ENCODE measurements at places on chromosomes 3 and 15. TPM values are rescaled to one million over a fixed set of nuclear protein-coding genes. Genes with fewer than 3 reads are reported as not detected.
A peak's percentile ranks its signal among the peaks of the same experiment; 100 is the strongest.

DNA sequence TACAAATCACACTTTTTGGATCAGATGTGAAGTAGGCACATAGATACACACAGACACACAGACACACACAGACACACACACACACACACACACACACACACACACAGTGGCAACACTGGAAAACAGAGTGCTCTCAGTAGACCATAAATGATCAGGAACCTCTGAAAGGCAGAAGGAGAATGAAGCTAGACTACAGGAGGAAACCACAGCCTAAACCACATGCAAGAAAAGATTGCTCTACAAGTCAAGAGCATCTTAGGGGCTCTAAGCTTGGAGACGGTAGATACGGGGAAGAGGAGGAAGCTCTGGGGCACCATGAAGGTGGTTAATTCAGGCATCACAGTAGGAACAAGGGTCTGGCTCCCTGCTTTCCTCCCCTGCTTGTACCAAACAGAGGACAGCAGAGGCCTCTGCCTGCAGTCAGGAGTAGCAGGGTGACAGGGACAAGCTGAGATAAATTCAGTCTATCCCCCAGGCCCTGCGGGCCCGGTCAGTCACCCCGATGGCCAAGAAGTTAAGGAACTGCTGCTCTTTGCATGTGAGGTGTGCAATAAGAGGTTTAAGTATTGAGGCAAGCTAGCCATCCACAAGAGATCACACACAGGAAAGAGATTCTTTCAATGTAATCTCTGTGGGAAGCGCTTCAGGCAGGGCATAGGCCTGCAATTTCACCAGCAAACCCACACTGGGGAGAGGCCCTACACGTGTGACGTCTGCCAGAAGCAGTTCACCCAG is 23.5 kb upstream of the ARPIN start:
- H3K27ac ChIP-seq, result no peak overlapping the region
- no peaks in the 10 kb centered on the region for H3K27me3 ChIP-seq
- no peak for DNase-seq
- no peaks in the 10 kb centered on the region for H3K4me1 ChIP-seq
- H3K36me3 ChIP-seq, result no peaks in the 10 kb centered on the region

DNA sequence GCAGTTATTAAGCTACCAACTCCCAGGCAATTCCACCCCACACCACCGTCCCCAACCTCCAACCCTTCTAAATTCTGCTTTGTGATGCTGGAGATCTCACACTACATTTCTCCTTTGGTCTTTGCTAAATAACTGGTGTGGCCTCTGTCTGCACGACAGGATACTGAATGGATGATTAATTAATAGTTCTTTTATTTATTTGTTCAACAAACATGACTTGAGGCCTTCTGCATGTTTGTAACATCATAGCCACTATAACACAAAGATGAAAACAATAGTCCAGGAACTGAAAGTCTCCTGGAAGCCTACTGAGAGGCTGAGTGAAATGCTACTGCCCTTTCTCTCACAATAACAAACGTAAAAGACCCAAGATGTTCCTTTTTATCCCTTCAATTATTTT is 609.5 kb upstream of the UBE2E2 start:
- DNase-seq, result no peak
- H3K36me3 ChIP-seq, result no peaks in the 10 kb centered on the region
- H3K4me1 ChIP-seq, result no peaks in the 10 kb centered on the region

DAG1 gene
- total RNA-seq, result 81.7 TPM

DYNC1LI1 gene
- 21.6 TPM for total RNA-seq

SEMA7A gene
- 1.8 TPM for total RNA-seq

EFHB gene
- 1.7 TPM for total RNA-seq

DNA sequence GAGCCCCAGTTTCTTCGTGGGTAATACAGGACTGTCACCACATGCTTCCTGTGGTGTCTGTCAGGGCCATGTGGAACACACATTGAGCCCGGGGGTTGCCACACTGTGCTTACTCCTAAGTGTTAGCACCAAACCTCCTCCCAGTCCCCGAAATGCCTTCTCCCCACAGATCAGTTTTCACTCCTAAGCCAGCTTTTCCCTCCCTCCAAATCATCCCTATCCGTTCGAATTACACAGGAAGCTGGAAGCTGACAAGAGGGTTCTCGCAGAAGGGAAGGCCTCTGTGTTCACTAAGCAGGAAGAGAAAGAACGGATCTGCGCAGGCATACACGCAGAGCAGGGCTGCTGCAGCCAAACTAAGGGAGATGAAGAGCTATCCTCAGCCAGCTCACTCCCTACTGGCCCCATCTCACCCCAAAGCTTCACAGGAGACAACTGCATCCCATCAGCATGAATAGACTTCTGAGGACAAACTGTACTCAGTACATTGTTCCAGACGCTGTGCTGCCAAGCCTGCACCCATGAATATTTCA is 32.3 kb downstream of the XXYLT1 start:
- DNase-seq, result peak; percentile 22
- H3K4me1 ChIP-seq, result no peaks in the 10 kb centered on the region

NR2F2 gene
- 25.7 TPM for total RNA-seq

GMPS gene
- 40.9 TPM for total RNA-seq

- peak overlapping the region; percentile 78 for H3K27ac ChIP-seq
- DNase-seq, result no peak
- peak overlapping the region; percentile 65 for H3K4me3 ChIP-seq
- H3K27me3 ChIP-seq, result no peaks in the 10 kb centered on the region
- H3K4me1 ChIP-seq, result no peaks in the 10 kb centered on the region
- H3K36me3 ChIP-seq, result no peaks in the 10 kb centered on the region
Observed at GRCh38 chr3:143001034-143001368, 369 bp upstream of the U2SURP start.

- peak overlapping the region; percentile 15 for H3K27ac ChIP-seq
- no peaks in the 10 kb centered on the region for H3K4me1 ChIP-seq
- no peak overlapping the region for H3K4me3 ChIP-seq
- DNase-seq, result peak; percentile 40
- H3K36me3 ChIP-seq, result no peaks in the 10 kb centered on the region
Observed at GRCh38 chr3:64209866-64210621, 15.2 kb downstream of the PRICKLE2 start.

CIDEC gene
- total RNA-seq, result 8.9 TPM

IRAK2 gene
- 2.6 TPM for total RNA-seq

SELENOT gene
- total RNA-seq, result 114 TPM

DNA sequence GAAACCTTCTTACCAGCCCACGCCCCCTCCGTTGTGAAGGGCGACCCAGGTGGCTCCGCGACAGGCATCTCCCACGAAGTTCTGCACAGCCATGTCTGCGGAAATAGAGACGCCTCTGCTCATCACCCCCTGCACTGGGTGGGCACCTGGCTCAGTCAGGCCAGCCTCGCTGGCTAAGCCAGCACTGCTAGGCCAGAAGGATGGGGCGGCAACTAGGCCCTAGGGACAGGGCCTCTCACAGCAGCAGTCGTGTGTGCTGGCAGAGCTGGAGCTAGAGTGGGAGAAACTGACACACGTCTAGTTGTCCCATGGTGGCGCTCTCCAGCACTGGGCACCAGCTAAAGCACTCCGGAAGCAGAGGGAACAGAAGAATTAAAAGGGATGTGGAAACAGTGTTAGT is 12.5 kb upstream of the ZXDC start:
- H3K27me3 ChIP-seq, result no peaks in the 10 kb centered on the region
- DNase-seq, result no peak
- no peaks in the 10 kb centered on the region for H3K36me3 ChIP-seq
- H3K4me1 ChIP-seq, result no peaks in the 10 kb centered on the region
- no peak overlapping the region for H3K4me3 ChIP-seq
- no peak overlapping the region for H3K27ac ChIP-seq

DNA sequence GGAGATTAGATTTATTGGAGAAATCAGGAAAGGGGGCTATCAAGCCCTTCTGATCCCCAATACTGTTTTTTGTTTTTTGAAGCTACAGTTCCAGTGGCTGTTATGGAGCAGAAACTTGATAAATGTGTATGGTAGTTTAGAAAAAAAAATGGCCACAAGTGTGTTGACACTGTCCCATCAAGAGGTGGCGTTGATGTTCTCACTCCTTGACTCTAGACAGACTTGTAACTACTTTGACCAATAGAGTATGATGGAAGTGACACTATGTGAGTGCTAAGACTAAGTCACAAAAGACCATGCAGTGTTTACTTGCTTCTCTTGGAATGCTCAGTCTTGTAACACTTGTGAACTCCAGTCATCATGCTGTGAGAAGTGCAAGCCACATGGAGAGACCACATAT is 356.7 kb downstream of the PDCD6IP start:
- H3K4me3 ChIP-seq, result no peak overlapping the region
- no peaks in the 10 kb centered on the region for H3K4me1 ChIP-seq
- no peaks in the 10 kb centered on the region for H3K27me3 ChIP-seq
- H3K27ac ChIP-seq, result no peak overlapping the region
- H3K36me3 ChIP-seq, result no peaks in the 10 kb centered on the region
- no peak for DNase-seq

DNA sequence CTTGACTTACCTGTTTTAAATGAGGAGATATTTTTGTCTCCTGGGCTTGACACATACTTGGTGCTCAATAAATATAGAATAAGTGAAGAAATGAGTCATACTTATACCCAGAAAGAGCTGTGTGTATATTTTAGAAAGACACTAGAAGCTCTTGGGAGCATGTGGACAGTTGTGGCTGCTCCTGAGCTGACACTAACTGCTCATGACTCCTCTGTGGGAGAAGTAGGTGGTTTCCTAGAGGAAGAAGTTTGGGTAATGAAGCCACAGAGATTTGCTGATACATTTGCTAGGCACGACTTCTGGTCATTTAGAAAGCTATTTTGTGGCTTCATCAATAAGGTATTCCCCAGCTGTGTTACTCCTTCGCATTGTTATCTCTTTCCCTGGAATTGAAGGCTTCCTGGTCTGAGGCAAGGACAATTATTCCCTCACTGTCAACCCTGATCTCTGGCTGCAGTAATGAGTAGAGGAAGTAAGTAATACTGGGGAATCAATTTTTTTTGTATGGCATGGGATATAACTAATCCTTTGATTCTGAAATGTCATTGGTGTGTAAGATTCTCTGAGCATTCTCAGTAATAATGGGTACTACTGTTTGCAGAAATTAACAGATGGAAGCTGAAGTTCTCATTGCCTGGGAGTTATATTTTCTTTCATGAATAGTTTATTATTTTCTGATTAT is 79.6 kb upstream of the DCBLD2 start:
- DNase-seq, result no peak
- H3K27me3 ChIP-seq, result no peaks in the 10 kb centered on the region
- H3K36me3 ChIP-seq, result no peaks in the 10 kb centered on the region
- H3K4me1 ChIP-seq, result no peaks in the 10 kb centered on the region
- no peak overlapping the region for H3K4me3 ChIP-seq

DNA sequence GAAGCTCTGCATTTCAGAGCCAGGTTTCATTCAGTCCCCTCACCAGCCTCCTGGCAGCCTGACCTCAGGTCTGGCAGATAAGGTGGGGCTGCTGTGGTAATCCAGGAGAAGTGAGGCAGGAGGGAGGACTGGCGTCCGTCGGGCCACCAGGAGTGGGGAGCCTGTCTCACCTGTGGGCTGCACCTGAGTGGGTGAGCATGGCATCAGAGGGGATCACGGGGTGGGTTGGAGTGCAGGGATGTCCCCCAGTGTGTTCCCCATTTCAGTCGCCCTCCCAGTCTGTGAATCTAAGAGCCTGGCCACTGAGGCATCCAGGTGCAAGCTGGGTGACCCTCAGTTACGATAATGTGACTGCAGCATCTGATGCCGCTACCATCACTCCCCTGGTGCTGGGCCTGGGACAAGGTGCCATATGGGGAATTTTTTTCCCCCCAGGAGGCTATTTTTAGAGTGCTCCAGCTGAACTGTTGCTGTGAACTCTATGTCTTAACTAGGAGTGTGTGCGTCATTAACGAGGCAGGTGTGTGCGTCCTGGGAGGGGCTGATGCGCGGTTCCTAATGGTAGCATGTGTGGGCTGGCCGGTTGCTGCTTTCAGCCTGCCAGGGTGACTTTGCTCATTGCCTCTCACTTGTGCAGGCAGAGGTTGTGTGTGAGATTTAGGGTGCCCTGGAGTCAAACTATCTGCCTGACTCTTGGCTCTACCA is 165.2 kb downstream of the SLCO3A1 start:
- H3K4me1 ChIP-seq, result no peaks in the 10 kb centered on the region
- no peak overlapping the region for H3K4me3 ChIP-seq
- DNase-seq, result no peak
- no peaks in the 10 kb centered on the region for H3K36me3 ChIP-seq

- H3K4me1 ChIP-seq, result no peaks in the 10 kb centered on the region
- no peaks in the 10 kb centered on the region for H3K36me3 ChIP-seq
- no peak overlapping the region for H3K4me3 ChIP-seq
- H3K27ac ChIP-seq, result no peak overlapping the region
- no peaks in the 10 kb centered on the region for H3K27me3 ChIP-seq
Observed at GRCh38 chr3:139558351-139559266, 19.1 kb upstream of the RBP1 start.

NOX5 gene
- 0.05 TPM for total RNA-seq

GRCh38 chr3:102887431-102887830 is 452.6 kb downstream of the ZPLD1 start:
- DNase-seq, result no peak
- no peaks in the 10 kb centered on the region for H3K36me3 ChIP-seq
- H3K27me3 ChIP-seq, result no peaks in the 10 kb centered on the region

CPNE4 gene
- not detected for total RNA-seq

DNA sequence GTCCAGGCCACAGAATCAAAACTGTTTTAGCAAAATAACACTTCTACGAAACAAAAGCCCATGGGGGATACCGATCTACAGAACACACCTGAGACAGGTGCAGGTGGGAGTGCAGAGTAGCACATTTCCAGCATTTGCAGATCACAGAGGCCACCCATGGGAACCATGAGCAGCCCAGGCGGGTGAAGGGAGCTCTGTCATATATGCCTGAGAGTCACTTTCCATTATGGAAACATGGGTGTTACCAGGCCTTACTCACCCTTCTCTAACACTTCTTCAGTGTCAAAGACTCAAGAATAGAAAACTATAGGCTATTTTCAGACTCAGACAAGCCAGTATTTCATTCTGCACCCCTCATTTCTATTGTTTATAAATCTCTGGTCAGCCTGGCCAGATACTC is 3.5 kb downstream of the PLA1A start:
- no peak overlapping the region for H3K27ac ChIP-seq
- no peaks in the 10 kb centered on the region for H3K36me3 ChIP-seq
- H3K4me3 ChIP-seq, result no peak overlapping the region
- no peaks in the 10 kb centered on the region for H3K27me3 ChIP-seq
- H3K4me1 ChIP-seq, result no peaks in the 10 kb centered on the region
- no peak for DNase-seq

SLC28A2 gene
- 21.6 TPM for total RNA-seq

CHRD gene
- 2.0 TPM for total RNA-seq

- no peak overlapping the region for H3K4me3 ChIP-seq
- no peaks in the 10 kb centered on the region for H3K4me1 ChIP-seq
- no peaks in the 10 kb centered on the region for H3K27me3 ChIP-seq
- no peak for DNase-seq
Observed at GRCh38 chr3:117692416-117692995, 982.9 kb downstream of the TUSC7 start.
